CD4-positive, CD25-positive, alpha-beta regulatory T cell (primary cell): ENCODE measurements at places on chromosomes 12 and 14. TPM values are rescaled to one million over a fixed set of nuclear protein-coding genes. Genes with fewer than 3 reads are reported as not detected.
A peak's percentile ranks its signal among the peaks of the same experiment; 100 is the strongest.

P2RX4 gene
- total RNA-seq, result 38.1 TPM

SLCO1B1 gene
- total RNA-seq, result not detected

LTBP2 gene
- total RNA-seq, result 0.54 TPM

LMNTD1 gene
- not detected for total RNA-seq

HOXC13 gene
- total RNA-seq, result not detected

TAS2R7 gene
- not detected for total RNA-seq

BIN2 gene
- 273 TPM for total RNA-seq

TSHR gene
- 19.3 TPM for total RNA-seq

HOXC12 gene
- not detected for total RNA-seq

GRCh38 chr12:53456654-53457366 is 4.9 kb downstream of the PCBP2 start:
- no peak overlapping the region for H3K4me3 ChIP-seq
- H3K36me3 ChIP-seq, result peaks cover 85% of the 10 kb centered on the region
- peaks cover 25% of the 10 kb centered on the region for H3K4me1 ChIP-seq
- no peaks in the 10 kb centered on the region for H3K27me3 ChIP-seq

DNA sequence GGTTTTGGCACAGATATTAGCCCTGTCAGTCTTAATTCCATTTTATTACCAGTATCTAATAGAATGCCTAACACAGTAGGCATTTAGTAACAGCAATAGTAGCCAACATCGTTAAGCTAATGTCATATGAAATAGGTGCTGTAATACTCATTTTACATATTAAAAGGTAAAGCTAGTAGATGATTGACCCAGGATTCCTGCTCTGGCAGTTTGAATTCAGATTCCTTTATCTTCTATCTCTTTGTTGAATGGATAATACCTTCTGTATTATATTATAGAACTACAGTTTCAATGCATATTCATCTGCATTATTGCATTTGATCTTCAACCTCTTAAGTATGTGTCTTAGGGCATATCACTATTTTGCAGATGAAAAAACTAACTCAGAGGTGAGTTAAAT is 2.9 kb downstream of the ATL1 start:
- no peaks in the 10 kb centered on the region for H3K36me3 ChIP-seq
- peaks cover 35% of the 10 kb centered on the region for H3K27me3 ChIP-seq
- no peak overlapping the region for H3K27ac ChIP-seq
- no peak for DNase-seq
- no peak overlapping the region for H3K4me3 ChIP-seq

DNA sequence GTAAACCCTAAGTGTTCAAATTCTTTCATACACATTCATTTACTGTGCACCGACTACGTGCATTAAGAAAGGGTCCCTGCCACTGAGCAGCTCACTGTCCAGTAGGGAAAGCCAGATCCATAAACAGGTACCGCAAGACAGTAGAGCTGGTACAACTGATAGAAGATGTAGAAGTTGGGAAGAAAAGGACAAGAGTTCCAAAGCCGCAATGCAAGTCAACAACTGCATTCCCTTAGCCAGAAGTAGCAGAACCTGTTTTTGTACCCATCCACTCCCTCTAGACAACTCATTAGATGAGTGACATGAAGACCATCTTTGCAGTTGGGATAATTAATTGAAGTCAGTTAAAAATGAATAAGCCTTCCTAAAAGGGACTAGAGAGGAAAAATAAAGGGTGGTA is 1.3 kb downstream of the SENP1 start:
- peak overlapping the region; percentile 86 for H3K4me3 ChIP-seq
- peaks cover 6% of the 10 kb centered on the region for H3K36me3 ChIP-seq
- H3K27ac ChIP-seq, result peak overlapping the region; percentile 96
- no peaks in the 10 kb centered on the region for H3K27me3 ChIP-seq

GRCh38 chr12:108610856-108611605 is 13.1 kb upstream of the TMEM119 start:
- H3K4me1 ChIP-seq, result no peaks in the 10 kb centered on the region
- H3K4me3 ChIP-seq, result no peak overlapping the region
- no peak overlapping the region for H3K27ac ChIP-seq
- no peak for DNase-seq
- no peaks in the 10 kb centered on the region for H3K27me3 ChIP-seq
- peaks cover 2% of the 10 kb centered on the region for H3K36me3 ChIP-seq

DNA sequence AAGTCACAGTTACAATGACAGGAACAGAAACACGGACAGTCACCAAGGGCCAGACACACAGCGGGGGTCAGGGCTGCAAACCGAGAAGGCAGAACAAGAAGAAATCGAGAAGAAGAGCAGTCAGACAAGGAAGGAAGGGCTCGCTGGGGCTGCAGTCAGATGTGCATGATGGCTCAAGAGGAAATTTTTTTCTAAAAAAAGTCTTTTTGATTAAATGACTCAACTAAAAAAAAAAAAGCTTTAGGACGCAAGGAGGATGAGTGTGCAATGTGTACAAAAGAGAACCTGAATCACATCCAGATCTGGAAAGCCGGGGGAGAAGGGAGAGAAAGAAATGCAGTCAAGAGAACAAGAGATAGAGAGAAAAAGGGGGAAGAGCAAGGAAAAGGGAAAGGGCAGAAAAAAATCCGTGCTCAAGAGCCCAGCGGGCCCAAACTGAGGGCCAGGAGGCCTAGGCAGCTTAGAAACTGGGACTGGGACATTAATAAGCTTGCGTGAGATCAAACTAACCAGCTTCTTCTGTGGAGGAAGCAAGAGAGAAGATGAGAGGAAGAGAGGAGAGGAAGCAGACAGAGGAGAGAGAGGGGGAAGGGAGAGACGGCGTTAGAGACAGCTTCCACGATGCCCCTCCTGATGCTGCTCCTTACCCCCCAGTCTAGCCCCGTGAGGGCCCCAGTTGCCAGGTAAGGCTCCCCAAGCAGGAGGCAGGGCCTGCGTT is 6.7 kb downstream of the IFFO1 start:
- DNase-seq, result no peak
- H3K36me3 ChIP-seq, result peaks cover 59% of the 10 kb centered on the region
- no peak overlapping the region for H3K27ac ChIP-seq
- H3K4me1 ChIP-seq, result peaks cover 25% of the 10 kb centered on the region
- H3K27me3 ChIP-seq, result no peaks in the 10 kb centered on the region
- H3K4me3 ChIP-seq, result no peak overlapping the region

DNA sequence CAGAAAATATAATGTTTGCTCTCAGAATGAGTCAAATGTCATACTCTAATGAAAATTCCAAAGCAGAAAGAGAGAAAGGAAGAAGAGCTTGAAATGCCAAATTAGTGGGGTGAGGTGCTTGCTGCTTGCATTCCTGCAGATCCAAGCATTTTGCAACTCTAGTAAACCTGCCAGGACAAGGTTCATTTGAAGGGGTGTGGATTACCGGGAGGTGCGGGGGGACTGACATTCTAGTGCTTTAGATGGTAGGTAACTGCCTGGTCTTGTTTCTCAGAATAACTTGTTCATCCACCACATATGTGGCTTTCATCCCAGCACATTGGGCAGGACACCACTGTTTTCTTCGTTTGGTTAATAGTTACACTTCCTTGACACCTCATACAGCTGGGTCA is 144.4 kb downstream of the AKAP6 start:
- H3K4me3 ChIP-seq, result no peak overlapping the region
- H3K4me1 ChIP-seq, result no peaks in the 10 kb centered on the region
- H3K36me3 ChIP-seq, result no peaks in the 10 kb centered on the region
- no peak for DNase-seq
- no peaks in the 10 kb centered on the region for H3K27me3 ChIP-seq

- no peak overlapping the region for H3K27ac ChIP-seq
- H3K36me3 ChIP-seq, result no peaks in the 10 kb centered on the region
- no peaks in the 10 kb centered on the region for H3K27me3 ChIP-seq
- H3K4me1 ChIP-seq, result no peaks in the 10 kb centered on the region
- no peak overlapping the region for H3K4me3 ChIP-seq
These were observed 24.0 kb downstream of the KITLG start for GRCh38 chr12:88556213-88556774.

- H3K27me3 ChIP-seq, result peaks cover 9% of the 10 kb centered on the region
- no peaks in the 10 kb centered on the region for H3K36me3 ChIP-seq
- no peak overlapping the region for H3K4me3 ChIP-seq
- DNase-seq, result no peak
These were observed 35.1 kb upstream of the TBC1D15 start for GRCh38 chr12:71804505-71804904.

DNA sequence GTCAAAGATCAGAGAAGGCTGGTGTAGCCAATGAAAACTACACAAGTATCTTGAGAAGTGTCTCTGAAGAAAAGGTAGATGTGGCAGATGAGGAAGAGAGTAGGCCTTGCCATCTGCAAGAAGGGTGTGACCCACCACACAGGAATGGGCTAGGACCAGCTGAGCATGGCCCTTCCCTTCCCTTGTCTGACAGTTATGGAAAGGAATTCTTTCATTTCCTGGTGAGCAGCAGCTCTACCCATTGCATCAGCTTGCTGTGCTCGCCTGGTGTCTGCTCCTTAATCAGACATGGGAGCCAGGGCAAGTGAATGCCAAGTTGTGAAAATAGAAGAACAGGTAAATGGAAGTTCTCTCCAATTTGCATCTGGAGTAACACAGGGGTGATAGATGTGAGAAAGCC is 145.2 kb upstream of the KRR1 start:
- H3K4me1 ChIP-seq, result no peaks in the 10 kb centered on the region
- H3K36me3 ChIP-seq, result no peaks in the 10 kb centered on the region
- DNase-seq, result no peak
- peaks cover 2% of the 10 kb centered on the region for H3K27me3 ChIP-seq
- no peak overlapping the region for H3K4me3 ChIP-seq

DNA sequence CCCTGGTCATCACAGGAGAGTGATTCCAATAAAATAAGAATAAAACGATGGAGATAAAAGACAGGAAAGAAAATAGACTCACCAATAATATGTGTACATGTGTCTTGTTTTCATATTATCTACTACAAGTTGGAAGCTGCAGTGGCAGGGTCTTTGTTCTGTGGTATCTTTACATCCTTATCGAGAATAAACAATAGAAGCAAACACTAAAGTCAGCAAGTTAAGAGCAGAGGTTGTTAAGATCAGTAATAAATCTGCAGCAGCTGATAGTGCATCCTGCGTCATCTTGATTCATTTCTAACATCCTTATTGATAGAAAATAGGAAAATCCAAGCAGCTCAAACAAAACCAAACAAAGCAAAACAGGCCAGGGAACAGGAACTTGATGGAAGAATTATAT is 107.4 kb downstream of the RPS29 start:
- peaks cover 2% of the 10 kb centered on the region for H3K27me3 ChIP-seq
- H3K36me3 ChIP-seq, result no peaks in the 10 kb centered on the region
- H3K4me3 ChIP-seq, result no peak overlapping the region

- H3K4me1 ChIP-seq, result peaks cover 12% of the 10 kb centered on the region
- no peak for DNase-seq
- H3K27me3 ChIP-seq, result no peaks in the 10 kb centered on the region
- peaks cover 7% of the 10 kb centered on the region for H3K36me3 ChIP-seq
- H3K4me3 ChIP-seq, result no peak overlapping the region
- H3K27ac ChIP-seq, result no peak overlapping the region
These were observed 91.6 kb downstream of the FOXN3 start for GRCh38 chr14:89325299-89325883.

DNA sequence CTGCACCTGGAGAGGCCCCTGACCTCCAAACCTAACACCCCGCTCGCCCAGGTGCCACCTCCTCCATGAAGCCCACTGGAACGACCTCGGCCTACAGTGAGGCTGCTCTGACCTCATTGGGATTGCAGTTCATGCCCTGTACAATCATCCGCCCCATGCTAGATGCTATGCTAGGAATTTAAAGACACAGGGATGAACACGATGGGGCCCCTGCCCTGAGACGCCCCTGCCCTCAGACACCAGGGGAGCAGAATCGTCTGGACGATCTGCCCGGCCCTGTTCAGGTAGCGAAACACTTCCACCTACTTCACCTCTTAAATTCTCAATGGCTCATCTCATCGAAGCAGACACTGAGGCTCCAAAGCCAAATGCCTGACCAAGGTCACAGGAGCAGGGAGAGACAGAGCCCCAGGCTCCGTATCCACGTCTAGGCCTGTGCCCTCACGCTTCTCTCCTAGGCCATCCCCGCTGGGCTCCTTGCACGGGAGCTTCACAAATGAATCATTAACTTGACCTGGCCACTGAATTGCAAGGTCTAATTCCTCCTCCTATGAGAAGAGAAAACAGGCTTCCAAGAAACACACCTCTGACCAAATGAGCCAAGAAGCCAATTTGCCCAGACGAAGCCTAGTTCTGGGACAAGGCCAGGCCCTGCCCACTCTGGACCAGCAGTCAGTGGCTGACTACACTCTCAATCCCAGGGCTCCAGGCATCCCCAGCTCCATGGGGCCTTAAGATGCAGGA is 35.2 kb downstream of the SCARB1 start:
- H3K27me3 ChIP-seq, result no peaks in the 10 kb centered on the region
- DNase-seq, result no peak
- H3K4me3 ChIP-seq, result no peak overlapping the region

DNA sequence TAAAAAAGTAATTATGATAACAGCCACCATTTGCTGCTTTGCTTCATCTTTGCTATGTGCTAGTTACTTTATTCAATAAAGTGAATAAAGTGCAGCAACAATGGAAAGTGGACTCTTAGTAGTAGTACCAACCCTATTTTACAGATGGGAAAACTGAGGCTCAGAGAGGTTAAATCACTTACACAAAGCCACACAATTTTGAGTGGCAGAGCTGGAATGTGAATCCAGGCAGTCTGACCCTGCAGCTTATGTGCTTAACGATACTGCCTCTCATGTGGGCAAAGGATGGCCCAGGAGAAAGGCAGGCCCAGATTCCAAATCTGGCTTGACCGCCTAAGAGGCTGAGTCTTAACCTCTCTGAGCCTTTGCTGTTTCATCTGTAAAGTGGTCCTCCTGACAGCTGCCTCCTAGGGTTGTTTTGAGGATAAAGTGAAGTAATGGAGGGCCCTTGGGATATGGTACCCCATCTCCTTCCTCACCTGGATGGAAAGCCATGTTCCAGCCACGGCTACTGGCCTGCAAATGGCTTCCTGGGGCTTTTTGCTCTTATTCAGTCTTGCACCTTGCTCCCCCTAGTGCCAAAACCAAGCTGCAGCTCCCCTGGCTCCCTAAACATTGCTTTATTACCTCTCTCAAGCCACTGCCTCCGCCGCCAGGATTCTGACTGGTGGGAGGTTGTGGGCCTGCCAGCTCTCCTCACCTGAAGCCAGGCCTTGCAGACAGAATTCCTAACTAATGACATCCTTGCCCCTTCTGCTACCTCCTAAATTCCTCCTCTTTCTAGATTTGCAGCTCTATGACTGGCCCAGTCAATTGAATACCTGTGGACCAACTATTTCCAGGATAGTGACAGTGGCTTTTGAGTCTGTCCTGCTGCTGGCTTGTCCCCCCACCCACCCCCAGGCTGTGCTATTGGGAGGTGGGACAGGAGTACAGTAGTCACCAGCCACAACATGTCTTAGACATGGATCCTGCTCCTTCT is 283.3 kb upstream of the PWP1 start:
- H3K27ac ChIP-seq, result no peak overlapping the region
- no peak overlapping the region for H3K4me3 ChIP-seq
- no peaks in the 10 kb centered on the region for H3K36me3 ChIP-seq
- no peaks in the 10 kb centered on the region for H3K4me1 ChIP-seq
- H3K27me3 ChIP-seq, result no peaks in the 10 kb centered on the region
- peak; percentile 21 for DNase-seq
